Pancreas (tissue), 10 donors: ENCODE measurements at places on chromosomes 12 and 14.

GRCh38 chr14:74545386-74545785 is 51.8 kb downstream of the ISCA2 start:
- DNase-seq: no peak

GRCh38 chr14:52906141-52906601 is 44.7 kb downstream of the FERMT2 start:
- DNase-seq: no peak

GRCh38 chr12:103431950-103432349 is 63.8 kb downstream of the C12orf42 start:
- DNase-seq: no peak

DNA sequence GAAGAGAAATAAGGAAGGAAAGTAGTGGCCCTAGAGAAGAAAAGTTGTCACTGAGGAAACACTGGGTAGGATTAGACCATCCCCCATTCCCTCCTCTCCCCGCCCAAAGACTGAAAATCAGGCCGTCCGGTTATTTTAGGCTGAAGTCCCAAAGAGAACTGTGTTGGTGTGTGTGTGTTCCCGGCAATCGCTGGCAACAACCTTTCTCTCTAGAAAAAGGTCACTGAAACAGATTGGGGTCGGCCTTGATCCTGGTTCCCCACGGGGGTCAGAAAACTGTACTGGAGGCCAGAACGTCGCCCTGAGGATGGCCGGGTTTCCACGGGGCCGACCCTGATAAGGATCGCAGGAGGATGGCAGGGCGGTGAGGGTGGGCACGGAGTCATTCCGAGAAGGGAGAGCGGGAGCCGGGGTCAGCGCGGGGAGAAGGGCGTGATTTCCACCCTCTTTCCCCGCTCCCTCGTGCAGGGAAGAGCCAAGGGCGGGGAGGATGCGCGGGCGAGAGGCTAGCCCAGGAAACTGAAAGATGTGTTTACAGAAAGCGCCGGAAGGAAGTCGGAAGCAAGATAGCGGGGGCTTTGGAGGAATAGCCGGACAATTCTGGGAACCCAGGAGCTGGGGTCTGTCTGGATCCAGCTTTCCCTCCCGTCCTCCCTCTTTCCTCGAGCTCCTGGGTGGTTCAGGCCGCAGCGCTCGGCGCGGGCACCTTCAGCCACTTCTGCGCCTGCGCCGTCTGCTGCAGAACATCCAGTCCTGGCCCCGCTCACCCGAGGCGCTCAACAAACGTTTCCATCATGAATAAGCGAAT is 25.3 kb upstream of the SPTLC2 start:
- DNase-seq: peak; percentile 46

- no peak for DNase-seq
These were observed 42.6 kb upstream of the MED13L start for GRCh38 chr12:116319898-116320621.

DNA sequence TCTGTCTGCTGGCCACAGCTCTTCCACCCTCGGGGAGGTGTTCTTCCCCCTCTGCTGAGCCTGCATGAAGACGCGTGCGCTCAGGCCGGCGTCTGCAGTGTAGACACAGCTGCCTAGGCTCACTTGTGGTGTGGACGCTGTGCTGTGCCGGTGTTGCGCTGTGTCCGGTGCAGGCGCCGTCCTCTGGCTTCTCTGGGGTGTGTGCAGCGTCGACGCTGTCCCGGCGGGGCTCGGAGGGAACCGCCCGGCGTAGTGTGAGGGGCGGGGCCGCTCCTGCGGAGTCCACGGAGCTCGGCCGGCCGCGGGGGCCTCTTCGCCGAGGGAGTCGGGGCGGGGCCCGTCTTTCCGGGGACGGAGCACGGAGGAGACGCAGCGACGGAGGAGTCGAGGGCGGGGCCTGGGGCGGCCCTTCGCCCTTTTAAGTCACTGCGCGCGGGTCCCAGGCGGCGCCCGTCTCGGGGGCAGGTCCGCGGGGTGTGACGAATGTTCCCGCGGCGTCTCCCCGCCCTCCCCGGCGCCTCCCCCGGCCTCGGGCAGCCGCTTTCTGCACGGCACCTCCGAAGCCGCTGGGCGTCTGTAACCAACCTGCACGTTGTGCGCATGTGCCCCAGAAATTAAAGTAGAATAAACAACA is 45.2 kb downstream of the NOC4L start:
- DNase-seq: peak; percentile 82

- no peak for DNase-seq
These were observed 28.6 kb upstream of the PPM1H start for GRCh38 chr12:62963486-62964041.

- DNase-seq: no peak
These were observed 128.3 kb upstream of the FGD4 start for GRCh38 chr12:32270818-32271710.

- no peak for DNase-seq
These were observed 91.8 kb upstream of the PLXNC1 start for GRCh38 chr12:94056419-94057158.

- no peak for DNase-seq
These were observed 769 bp upstream of the ZNF740 start for GRCh38 chr12:53179687-53180219.

GRCh38 chr12:54229624-54230212 is 40.9 kb upstream of the SMUG1 start:
- DNase-seq: no peak

DNA sequence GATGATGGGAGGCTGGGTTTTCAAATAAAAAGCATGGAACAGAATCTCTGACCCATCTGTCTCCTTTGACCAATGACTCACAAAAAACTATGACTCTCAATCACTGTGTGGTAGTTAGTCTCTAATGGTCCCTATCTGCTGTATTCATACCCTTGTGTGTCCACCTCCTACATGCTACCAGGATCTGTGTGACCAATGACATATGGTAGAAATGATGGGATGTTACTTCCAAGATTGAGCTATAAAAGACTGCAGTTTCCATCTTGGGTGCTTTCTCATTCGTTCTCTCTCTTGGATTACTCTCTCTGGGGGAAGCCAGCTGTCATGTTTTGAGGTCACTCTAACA is 144.7 kb upstream of the BTG1 start:
- DNase-seq: no peak

DNA sequence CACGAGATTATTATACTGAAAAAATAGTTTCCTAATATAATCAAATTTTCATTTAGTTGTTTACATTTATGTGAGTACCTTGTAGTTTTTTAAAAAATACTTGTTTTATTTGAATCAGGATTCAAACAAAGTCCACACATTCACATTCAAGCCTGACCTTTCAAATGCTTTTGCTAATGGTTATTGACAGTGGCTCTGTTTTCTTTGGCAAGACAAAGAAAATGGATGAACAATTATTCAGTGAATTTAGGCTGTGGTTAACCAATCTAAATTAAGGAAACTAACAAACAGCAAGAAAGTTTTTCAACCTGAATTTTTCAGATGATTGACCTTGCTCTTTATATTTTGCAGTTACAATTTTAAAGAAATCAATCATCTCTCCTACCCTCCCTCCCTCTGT is 9.7 kb downstream of the SLC4A8 start:
- no peak for DNase-seq

GRCh38 chr12:81229759-81230158 is 151.9 kb downstream of the ACSS3 start:
- DNase-seq: no peak

DNA sequence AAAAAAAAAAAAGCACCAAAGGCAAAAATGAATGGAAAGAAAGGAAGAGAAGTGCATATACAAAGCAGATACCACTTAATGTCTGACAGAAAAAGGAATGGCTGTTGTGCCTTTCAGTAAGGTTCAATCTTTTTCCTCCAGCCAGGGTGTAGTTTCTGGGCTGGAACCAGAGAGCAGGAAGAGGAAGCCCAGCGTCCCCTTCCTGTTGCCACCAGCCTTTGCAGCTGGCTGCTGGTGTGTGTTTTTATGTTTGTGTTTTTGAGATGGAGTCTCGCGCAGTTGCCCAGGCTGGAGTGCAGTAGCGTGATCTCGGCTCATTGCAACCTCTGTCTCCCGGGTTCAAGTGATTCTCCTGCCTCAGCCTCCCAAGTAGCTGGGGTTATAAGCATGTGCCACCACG is 64.6 kb upstream of the LTA4H start:
- no peak for DNase-seq

DNA sequence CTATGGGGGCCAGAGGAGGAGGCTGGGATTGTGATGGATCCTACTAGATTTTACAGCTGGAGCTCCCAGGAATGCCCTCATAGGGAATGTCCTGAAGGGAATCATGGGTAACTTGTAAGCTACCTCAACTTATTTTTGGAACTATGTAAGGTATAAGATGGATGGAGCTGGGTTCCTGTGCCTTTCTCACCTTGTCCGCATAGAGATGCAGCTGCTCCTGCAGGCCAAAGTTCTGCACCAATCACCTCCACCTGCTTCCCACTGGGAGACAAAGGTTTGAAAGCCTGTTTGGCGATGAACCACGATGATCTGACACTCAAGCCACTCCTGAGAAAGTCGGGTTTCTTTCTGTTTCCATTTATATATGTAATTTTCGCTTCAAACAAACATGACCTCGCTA is 648 bp upstream of the AKAP5 start:
- no peak for DNase-seq

- no peak for DNase-seq
These were observed 91.2 kb downstream of the CEP128 start for GRCh38 chr14:80850197-80850814.

DNA sequence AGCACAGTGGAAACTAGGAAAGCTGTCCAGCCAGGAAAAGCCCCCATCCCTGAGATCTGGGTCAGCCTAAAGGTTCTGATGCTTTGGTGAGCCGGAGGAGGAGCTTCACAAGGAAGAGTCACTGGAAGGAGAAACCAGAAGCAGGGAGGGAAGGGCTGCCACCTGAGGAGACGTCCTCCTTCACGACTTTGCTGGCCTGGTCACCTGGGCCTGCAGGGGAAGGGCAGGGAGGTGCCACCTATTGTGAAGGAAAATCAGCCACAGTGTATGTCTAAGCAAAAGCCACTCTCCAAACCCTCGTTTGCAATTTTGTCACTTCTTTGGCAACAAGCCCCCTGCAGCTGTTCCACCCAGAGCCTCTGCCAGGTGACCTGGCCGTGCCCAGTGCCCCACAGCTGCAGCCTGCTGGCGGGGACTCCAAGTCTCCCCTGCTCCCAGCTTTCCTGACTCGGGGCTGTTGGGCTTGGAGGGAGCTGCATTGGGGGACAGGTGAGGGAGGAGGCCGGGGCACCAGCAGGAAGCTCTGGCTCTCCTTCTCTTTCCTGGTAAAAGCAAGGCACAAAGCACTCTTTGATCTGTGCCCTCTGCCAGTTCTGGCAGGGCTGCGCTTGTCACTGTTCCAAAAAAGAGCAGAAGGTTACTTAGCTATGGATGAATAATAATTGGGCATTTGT is 120.9 kb upstream of the BCL2L14 start:
- DNase-seq: peak; percentile 68

DNA sequence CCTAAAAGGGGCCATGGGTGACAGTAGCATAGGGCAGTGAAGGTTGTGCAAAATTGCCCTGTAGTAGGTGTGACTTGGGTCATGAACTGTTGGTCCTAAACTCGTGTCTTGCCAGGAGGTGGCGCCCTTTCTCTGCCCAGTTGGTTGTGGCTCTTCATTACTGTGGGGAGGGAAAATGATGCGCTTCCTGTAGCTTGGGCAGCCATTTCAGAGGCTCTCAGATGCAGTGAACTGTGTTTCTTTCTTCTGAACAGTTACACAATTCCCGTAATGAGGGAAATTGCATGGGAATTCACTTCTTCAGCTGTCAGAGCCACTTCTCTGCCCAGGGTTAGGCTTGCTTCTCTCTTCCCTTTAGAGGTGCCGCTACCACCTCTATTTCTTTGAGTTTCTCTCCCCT is 148.1 kb upstream of the NRXN3 start:
- DNase-seq: peak; percentile 18

DNA sequence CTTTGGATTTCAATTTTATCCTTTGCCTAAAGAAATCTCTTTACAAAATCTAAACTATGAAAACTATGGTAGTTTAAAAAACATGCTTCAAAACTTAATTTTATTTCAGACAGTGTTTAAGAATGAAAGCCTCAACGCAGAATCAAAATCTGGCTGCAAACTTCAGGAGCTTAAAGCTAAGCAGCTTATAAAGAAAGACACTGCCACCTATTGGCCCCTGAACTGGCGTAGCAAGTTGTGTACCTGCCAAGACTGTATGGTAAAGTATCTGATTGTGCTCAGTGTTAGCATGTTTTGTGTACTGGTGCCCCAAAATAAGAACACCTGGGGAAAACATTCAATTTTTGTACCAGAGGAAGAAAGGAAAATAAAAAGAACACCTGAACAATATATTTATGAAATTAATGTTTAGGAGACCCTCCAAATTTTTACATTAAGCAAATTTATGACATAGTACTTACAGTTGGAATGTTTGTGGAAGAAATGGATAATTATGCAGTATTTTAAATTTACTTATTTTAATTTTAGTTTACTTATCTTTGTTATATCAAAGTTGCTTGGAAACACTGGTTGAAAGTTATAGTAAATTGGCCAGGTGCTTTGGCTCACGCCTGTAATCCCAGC is 12.2 kb downstream of the UBR7 start:
- DNase-seq: peak; percentile 46

GRCh38 chr14:29454026-29454693 is 473.5 kb downstream of the PRKD1 start:
- no peak for DNase-seq

- peak; percentile 66 for DNase-seq
These were observed 85.6 kb upstream of the DIO3 start for GRCh38 chr14:101475456-101476257.

DNA sequence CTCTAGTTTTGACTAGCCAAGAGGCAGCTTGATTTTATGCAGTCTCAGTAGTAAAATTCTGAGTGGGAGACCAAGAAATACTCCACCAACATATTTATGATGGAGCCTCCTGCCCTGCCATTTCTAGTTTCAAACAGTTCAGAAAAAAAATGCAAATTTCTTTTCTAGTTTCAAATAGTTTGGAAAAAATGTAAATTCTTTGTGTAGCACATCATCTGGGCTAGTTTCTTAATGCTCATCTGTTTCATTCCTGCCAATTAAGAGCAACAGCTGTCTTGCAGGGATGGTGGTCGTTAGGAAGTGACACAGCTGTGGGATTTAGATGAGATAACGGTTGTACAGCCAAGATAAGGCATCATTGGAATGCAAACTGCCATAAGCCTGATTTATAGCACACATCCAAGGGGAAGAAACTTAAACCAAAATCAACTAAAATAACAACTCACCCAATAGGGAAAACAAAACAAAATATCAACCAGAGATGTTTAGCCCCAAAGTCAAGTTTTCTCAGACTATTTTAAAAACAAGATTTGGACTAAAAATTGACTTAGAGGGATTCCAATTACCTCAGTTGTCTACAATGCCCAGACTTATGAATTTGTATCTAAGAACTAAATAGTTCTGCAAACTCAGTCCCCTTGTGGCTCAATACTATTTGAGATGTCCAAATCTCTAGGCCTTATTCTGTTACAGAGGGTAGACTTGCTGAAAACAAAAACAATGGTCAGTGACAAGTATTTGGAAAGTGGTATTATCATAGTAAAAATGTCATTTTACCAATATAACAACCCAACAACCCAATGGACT is 291.3 kb upstream of the ATP2B1 start:
- no peak for DNase-seq
